ENCODE measurements at places on chromosomes 12 and 14. TPM values are rescaled to one million over a fixed set of nuclear protein-coding genes. Genes with fewer than 3 reads are reported as not detected.
A peak's percentile ranks its signal among the peaks of the same experiment; 100 is the strongest.

Gene NPFF
- total RNA-seq: not detected

Gene FAM90A1
- total RNA-seq: not detected

Gene KRT72
- total RNA-seq: not detected

Gene CLMN
- 31.5 TPM for total RNA-seq

Gene LRRC23
- 21.5 TPM for total RNA-seq

Gene PPFIA2
- 1.1 TPM for total RNA-seq

Gene PZP
- 0.24 TPM for total RNA-seq

Gene CFAP251
- 8.9 TPM for total RNA-seq

Gene KTN1
- 155 TPM for total RNA-seq

Gene HRK
- 6.9 TPM for total RNA-seq

Gene ZNF385A
- total RNA-seq: 16.6 TPM

Gene TESPA1
- not detected for total RNA-seq

Gene CLEC2A
- not detected for total RNA-seq

DNA sequence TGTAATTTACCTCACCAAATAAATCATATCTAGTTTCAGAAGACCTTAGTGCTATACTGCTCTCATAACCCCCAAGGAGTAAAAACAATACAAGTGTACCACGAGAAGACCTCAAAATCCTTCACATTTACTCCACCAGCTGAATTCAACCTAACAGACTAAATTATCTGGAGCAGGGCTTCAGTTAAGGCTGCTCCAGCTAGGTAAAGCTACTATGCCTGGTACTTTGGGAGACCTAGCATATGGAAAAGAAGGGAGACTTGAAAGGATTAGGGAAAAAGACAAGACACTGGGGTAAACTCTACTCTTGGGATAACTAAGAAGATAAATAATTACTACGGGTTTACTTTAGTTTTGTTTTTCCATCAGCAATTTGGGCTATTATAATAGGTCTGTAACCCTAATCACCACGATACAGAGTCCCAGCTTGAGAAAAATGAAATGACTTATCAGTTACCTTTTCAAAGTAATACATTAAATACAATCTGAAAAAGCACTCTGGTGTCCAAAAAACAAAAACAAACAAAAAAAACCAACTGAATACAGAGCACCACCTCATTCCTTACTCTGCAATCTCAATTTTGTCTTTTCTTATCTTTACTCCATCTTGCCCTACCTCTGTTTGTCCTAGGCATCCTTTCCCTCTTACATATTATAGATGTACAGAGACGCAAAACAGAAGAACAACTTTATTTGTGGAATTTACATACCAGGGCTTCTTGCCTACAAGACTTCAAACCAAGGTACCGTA is 2.1 kb downstream of the EML5 start:
- H3K36me3 ChIP-seq: no peaks in the 10 kb centered on the region
- DNase-seq: no peak
- peak overlapping the region; percentile 83 for H3K4me3 ChIP-seq
- H3K27me3 ChIP-seq: peaks cover 11% of the 10 kb centered on the region
- H3K27ac ChIP-seq: no peak overlapping the region

GRCh38 chr12:40525054-40525453 is 167.2 kb upstream of the CNTN1 start:
- no peaks in the 10 kb centered on the region for H3K36me3 ChIP-seq
- H3K4me3 ChIP-seq: no peak overlapping the region
- no peak overlapping the region for H3K27ac ChIP-seq
- H3K27me3 ChIP-seq: no peaks in the 10 kb centered on the region

- H3K4me3 ChIP-seq: peak overlapping the region; percentile 38
- H3K27ac ChIP-seq: peak overlapping the region; percentile 76
- H3K27me3 ChIP-seq: no peaks in the 10 kb centered on the region
- H3K36me3 ChIP-seq: peaks cover 3% of the 10 kb centered on the region
- DNase-seq: no peak
These were observed 2.9 kb downstream of the ULK1 start for GRCh38 chr12:131897276-131897675.

DNA sequence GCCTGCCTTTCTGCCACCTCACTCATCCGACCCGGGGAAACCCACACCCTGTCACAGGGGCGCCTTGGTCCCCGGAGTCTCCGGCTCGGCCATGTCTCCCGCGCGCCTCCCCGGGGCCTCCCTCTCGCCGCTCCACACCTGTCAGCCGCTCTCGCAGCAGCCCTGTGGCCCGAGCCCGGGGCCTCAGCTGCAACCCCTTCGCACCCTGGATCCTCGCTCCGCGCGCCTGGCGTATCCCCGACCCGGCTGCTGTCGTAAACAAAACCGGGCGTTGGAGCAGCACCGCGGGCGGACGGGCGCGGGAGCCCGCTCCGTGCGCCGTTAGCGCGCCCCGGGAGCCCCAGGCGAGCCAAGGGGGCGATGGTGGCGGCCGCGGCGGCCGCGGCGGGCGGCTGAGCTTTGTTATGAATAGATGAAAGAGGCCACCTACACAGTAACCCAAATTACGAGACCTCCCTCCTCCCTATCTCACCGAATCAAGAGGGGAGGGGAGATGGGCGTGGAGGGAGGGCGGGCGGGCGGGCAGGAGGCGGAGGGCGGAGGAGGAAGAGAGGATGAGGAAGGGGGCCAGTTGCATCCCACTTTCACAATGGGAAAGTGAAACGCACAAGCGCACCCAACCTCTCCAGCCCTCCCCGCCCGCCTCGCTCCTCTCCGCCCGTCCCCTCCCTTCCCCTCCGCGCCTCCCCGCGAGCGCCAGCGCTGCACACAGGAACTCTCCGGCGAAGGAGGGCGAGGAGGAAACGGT is at the start of gene PLXNC1:
Gene PLXNC1 (plus strand): TSS at position 587 of the 748 bp plus-strand sequence. CDS start 395 bp downstream, outside the sequence.
- peaks cover 27% of the 10 kb centered on the region for H3K27me3 ChIP-seq
- peaks cover 25% of the 10 kb centered on the region for H3K4me1 ChIP-seq
- H3K36me3 ChIP-seq: no peaks in the 10 kb centered on the region
- peak within 1 kb of the TSS; percentile 80 for H3K4me3 ChIP-seq
- H3K27ac ChIP-seq: no peak within 1 kb of the TSS

DNA sequence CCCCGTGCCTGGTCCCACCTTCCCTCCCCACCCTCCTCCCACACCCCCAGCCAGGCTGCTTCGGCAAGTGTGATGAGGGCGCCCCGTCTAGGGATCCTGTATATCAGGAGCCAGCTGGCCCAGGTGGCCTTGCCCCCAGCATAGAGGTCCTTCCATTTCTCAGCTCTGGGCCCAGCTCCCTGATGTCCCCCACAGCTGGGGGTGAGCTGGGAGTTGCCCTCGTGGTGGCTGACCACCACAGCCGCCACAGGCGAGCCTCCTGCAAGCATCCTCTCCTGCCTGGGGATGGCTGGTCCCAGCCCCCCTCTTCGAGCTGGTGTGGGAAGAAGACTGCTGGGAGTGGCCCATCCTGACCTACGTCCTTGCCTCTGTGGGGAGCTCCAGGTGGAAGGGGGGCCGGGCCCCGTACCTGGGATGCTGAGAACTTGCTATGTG is 7.4 kb downstream of the ASPG start:
- H3K4me3 ChIP-seq: no peak overlapping the region
- no peaks in the 10 kb centered on the region for H3K36me3 ChIP-seq
- peaks cover 9% of the 10 kb centered on the region for H3K27me3 ChIP-seq
- H3K27ac ChIP-seq: no peak overlapping the region
- peaks cover 7% of the 10 kb centered on the region for H3K4me1 ChIP-seq

- H3K4me3 ChIP-seq: no peak overlapping the region
- H3K27ac ChIP-seq: peak overlapping the region; percentile 67
- peaks cover 16% of the 10 kb centered on the region for H3K4me1 ChIP-seq
- no peaks in the 10 kb centered on the region for H3K36me3 ChIP-seq
- DNase-seq: no peak
- peaks cover 8% of the 10 kb centered on the region for H3K27me3 ChIP-seq
These were observed 4.9 kb upstream of the MAX start for GRCh38 chr14:65107200-65107599.

DNA sequence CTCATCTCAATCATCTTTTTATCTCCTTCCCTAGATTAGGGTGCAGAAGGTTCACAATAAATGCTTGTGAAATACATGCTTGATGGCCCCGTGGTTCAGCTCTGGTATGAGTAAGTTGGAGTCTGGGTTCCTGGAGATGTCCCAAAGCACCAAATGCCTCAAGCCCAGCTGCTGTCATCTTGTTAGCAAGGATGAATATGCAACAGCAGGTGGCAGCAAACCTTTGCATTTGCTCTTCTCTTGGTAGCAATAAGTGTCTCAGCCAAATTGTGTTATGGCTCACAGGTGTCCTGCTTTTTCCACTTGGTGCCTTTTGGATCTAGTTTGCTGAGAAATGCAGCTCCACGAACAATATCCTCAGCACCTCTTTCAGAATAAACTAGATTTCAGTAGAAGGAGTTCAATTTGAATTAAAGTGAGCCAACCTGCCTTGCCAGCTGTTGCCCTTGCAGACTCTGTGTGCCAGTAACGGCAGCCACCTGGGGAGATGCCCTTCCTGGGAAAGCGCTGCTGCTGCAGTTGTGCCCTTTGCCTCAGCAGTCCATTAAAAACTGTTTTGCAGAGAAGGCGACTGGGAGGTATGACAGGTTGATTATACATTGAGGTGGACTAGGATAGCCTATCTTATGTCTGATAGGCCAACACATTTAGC is 417.3 kb downstream of the SNAPC1 start:
- no peak overlapping the region for H3K4me3 ChIP-seq
- peak; percentile 43 for DNase-seq
- peaks cover 1% of the 10 kb centered on the region for H3K4me1 ChIP-seq
- H3K36me3 ChIP-seq: peaks cover 2% of the 10 kb centered on the region
- no peaks in the 10 kb centered on the region for H3K27me3 ChIP-seq

DNA sequence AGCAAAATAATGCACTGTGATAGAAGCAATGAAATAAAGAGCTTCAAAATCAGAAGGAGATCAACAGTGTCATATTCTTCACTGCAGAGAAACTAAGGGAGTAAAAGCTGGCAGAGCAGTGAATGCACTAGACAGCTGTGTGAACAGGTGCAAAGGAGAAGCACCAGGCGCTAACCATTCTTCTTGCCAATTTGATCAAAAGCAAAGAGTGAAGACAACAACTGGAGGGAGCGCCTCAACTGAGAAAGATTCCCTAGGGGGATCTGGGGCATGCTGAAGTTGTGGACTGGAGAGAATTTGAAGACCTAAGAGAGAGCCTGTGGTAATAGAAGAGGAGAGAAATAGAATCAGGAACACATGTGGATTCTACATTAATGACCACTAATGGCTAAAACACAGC is 50.4 kb upstream of the OVCH1 start:
- H3K4me1 ChIP-seq: peaks cover 10% of the 10 kb centered on the region
- H3K27ac ChIP-seq: no peak overlapping the region
- H3K27me3 ChIP-seq: no peaks in the 10 kb centered on the region
- H3K36me3 ChIP-seq: no peaks in the 10 kb centered on the region
- no peak for DNase-seq

DNA sequence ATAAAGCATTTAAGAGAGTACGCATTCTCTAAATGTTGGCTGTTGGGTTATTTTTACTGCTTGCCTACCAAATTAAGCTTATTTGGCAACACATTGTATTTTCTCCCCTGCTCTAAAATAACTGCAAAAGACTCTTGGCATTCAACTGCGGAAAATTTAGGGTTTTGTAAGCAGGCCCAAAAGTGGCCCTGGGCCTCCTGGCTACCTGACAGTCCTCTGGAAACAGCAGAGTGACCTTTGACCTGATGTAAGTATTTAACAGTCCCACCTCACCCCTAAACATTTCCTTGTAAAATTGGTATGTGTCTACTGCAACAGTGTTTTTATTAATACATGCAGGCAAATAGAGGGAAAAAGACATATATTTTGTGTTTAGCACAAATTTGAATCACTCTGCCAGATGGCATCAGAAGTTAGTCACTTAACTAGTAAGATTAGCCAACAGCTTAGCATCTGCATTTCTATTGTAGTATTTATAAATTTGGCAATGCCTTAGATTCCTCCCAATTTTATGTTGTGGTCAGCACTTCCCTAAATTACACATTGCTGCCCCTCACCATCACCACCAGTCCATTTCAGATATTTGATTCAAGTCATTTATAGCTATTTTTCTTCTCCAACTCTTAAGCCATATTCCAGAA is 11.2 kb downstream of the LLPH start:
- no peaks in the 10 kb centered on the region for H3K4me1 ChIP-seq
- H3K4me3 ChIP-seq: no peak overlapping the region
- H3K36me3 ChIP-seq: peaks cover 5% of the 10 kb centered on the region
- H3K27me3 ChIP-seq: no peaks in the 10 kb centered on the region

GRCh38 chr12:71664411-71665089 is 449 bp downstream of the THAP2 start:
- H3K4me3 ChIP-seq: peak overlapping the region; percentile 99
- H3K27ac ChIP-seq: peak overlapping the region; percentile 100
- DNase-seq: no peak
- H3K36me3 ChIP-seq: peaks cover 8% of the 10 kb centered on the region
- no peaks in the 10 kb centered on the region for H3K27me3 ChIP-seq

GRCh38 chr12:11897923-11898322 is 172.8 kb upstream of the BCL2L14 start:
- H3K4me3 ChIP-seq: no peak overlapping the region
- H3K27ac ChIP-seq: no peak overlapping the region
- H3K27me3 ChIP-seq: no peaks in the 10 kb centered on the region

DNA sequence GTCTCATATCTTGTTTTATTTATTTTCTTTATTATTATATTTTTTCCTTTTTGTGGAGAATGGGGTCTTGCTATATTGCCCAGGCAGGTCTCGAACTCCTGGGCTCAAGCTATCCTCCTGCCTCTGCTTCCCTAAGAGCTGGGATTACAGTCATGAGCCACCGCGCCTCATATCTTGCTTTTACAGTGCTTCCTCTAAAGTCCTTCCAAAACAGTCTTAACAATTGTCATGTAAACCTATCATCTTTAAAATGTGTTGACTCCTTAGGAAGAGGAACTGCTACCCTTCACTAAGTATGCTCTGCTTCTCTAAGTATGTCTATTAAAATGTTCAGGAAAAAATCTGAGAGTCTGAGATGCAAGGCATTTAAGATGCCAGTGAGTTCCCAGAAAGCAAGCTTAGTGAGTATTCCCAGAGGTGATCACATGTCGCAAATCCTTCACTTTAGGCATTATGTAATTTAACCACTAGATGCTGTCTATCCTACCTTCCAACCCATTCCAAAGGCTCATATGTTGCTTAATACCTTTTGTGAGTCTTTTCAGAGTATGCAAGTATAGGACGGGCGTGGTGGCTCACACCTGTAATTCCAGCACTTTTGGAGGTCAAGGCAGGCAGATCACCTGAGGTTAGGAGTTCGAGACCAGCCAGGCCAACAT is 19.7 kb upstream of the FOXJ2 start:
- no peak for DNase-seq
- no peak overlapping the region for H3K27ac ChIP-seq
- H3K4me3 ChIP-seq: no peak overlapping the region
- H3K27me3 ChIP-seq: peaks cover 27% of the 10 kb centered on the region
- H3K4me1 ChIP-seq: no peaks in the 10 kb centered on the region

- no peak overlapping the region for H3K4me3 ChIP-seq
- H3K4me1 ChIP-seq: no peaks in the 10 kb centered on the region
- no peak for DNase-seq
- peaks cover 10% of the 10 kb centered on the region for H3K36me3 ChIP-seq
These were observed 17.5 kb downstream of the WDR89 start for GRCh38 chr14:63624203-63624602.

- H3K27ac ChIP-seq: no peak overlapping the region
- H3K4me1 ChIP-seq: peaks cover 5% of the 10 kb centered on the region
- H3K27me3 ChIP-seq: no peaks in the 10 kb centered on the region
- no peak overlapping the region for H3K4me3 ChIP-seq
- DNase-seq: no peak
- H3K36me3 ChIP-seq: no peaks in the 10 kb centered on the region
These were observed 431.3 kb downstream of the NPAS3 start for GRCh38 chr14:33369972-33370371.

- no peak overlapping the region for H3K4me3 ChIP-seq
- DNase-seq: no peak
- no peaks in the 10 kb centered on the region for H3K27me3 ChIP-seq
- peaks cover 10% of the 10 kb centered on the region for H3K36me3 ChIP-seq
- peak overlapping the region; percentile 35 for H3K27ac ChIP-seq
- H3K4me1 ChIP-seq: no peaks in the 10 kb centered on the region
These were observed 174.4 kb downstream of the TMEM121 start for GRCh38 chr14:105700622-105701288.

All from progenitor cell of endocrine pancreas (in vitro differentiated cells).